ENCODE measurements at places on chromosomes 3 and 15.

- no peak for DNase-seq
Observed at GRCh38 chr15:68208136-68208535, 3.0 kb upstream of the CALML4 start.

DNA sequence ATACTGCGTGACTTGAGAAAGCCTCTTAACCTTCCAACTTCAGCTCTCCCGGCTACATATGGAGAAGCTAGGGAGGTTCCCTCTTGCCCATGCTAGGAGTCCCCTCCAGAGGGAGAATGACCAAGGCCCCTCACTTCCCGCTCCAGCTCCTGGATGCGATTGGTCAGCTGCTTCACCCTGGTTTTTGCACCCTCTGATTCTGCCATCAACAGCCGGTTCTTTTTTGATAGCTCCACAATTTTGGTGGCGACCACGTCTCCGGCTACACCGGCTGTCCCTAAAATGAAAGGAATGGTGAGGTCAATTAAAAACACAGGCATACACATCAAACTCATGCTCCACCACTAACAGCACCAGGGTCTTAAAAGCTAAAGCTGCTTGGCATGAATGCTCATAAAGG is 20.6 kb downstream of the CCDC13 start:
- DNase-seq, result no peak

DNA sequence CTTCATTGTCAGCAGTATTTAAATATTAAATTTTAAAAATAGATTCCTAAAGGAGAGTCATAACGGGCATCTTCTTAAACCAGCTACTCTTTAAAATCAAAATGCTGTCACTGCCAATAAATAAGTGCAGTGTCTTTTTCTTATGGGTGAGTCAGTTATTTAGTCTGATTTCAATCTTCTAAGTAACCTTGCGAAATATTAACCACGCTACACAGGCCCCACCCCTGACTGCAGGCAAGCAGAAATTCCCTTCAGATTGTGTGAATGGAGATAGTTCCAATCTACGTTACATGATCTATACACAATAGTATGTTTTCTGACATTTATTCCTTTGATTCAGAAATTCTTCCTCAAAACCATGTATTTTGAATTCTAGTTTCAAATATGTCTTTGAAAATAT is 141.5 kb downstream of the GADL1 start:
- DNase-seq, result no peak

- no peak for DNase-seq
Observed at GRCh38 chr3:172647080-172647479, 63.8 kb downstream of the NCEH1 start.

DNA sequence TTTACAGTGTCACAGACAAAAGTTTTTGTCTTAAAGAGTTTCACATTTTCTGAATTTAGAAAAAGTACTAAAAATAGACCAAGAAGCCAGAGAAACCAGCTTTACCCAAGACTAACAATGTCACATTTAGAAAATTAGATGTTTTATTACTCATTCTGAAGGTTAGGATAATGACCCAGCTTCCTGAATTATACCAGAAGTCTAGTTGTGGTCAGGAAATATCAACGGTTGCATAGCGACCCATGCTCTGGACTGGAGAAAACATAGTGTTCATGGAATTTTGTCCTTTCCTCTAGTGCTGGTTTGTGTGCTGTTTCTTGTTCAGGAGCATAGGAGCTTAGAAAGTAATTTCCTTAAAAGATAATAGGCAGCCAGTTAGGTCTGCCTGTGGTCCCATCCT is 59.0 kb downstream of the DPPA2 start:
- no peak for DNase-seq

DNA sequence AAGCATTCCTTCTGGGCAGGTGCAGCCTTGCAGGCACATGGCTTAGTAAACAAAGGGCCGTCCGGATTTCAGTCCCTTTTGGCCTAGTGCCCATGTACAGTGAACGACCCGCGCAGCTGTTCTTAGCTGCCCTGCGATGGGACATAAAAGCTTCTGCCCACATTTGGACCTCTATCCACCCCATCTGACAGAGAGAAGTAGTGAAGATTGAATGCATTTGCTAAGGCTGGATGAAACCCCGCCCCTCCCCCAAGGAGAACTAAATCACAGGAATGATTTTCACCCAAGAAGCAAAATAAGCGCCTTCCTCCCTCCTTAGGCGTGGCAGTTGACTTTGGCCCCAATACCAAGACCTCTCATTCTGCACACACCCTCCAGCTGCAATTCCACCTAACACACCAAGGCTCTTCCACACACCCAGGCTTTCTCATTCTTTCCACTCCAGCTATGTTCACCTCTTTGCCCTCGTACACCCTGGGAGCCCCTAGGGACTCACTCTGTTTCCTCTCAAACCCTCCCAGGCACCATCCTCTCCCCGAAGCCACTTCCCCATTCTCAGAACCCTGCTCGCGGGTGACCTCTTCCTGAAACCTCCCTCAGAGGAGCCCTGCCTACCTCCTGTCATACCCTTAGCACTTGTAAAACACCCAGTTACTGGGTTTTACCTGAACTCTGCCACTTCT is 14.1 kb upstream of the HRH1 start:
- peak; percentile 9 for DNase-seq

DNA sequence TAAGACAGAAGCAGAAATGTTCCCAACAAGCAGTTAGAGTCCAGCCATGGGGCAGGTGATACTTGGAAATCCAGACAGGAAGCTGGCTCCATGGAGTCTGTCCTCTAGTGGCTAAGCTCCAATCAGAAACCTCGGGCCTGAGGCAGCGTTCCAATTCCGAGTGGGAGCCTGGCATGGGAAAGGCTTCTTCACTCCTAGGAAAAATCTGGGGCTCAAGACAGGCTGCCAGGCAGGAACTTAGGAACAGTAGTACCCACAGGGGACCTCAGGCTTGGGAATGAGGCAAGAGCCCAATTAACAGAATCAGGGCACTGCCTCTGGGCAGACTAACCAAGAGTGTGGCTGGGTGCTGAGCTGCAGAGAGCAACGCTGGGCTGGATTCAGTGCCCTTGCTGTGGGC is 6.2 kb upstream of the ATP13A4 start:
- DNase-seq, result no peak

DNA sequence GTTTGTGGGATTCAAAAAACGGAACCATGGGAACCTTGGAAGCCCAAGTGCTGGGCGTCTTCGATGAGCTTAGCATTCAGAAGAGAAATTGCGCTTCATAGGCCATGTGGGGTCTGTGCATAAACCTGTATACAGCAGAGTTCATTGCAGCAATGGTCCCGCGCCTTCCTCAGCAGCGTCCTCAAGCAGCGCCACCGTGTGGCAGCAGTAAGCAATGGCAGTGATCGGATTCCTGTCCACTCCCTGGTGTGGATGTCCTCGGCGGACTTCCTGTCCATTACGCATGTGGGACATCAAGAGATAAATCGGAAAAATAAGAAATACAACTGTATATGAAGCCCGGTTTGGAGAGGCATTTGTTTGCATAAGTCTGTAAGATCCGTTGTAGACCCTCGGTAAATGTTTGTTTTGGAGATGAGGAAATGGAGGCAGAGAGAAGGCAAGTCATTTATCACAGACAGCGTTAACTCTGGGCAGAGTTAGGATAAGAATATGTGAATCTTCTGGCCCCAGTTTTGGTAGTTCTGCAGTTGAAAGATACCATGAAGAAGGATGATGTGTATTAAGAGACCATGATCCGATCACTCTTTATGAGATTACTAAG is 57.7 kb downstream of the CNTN4 start:
- no peak for DNase-seq

DNA sequence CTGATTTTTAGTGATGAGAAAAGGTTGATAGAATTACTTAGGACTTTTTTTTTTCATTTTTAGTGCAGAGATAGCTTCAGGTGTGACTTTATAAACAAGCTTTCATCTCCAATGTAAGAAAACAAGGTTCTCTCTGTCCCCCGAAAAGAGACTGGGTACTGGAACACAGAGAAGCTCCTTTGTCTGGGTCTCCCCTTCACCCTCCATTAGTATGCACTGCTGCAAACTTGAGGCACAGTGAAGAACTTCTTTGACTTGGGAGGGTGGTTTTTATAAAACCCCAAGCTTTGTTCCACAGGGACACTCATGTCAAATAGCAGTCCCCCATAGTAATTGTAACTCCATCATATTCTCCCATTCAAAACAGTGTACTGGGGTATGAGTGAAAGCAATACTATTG is 93.5 kb upstream of the SOX2 start:
- DNase-seq, result no peak

DNA sequence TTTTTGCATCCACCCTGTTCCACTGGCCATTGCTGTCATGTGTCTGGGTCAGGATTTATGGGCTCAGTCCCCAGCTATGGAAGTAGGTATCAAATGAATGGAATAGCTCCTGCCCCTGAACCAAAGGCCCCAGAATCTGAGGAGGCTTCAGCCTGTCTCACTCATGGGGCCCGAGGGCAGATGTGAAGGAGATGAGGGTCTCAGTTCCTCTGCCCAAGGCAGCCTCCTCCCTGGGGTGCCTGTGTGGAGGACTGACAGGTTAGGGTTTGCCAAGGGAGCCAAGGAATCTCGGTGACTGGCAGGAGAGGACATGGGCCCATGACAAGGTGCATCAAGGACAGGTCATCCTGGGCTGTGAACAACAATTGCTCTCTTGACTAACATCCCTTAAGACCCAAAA is 70.4 kb downstream of the CPN2 start:
- no peak for DNase-seq

GRCh38 chr15:63374686-63375520 is 6.7 kb downstream of the CA12 start:
- DNase-seq, result peak; percentile 2

DNA sequence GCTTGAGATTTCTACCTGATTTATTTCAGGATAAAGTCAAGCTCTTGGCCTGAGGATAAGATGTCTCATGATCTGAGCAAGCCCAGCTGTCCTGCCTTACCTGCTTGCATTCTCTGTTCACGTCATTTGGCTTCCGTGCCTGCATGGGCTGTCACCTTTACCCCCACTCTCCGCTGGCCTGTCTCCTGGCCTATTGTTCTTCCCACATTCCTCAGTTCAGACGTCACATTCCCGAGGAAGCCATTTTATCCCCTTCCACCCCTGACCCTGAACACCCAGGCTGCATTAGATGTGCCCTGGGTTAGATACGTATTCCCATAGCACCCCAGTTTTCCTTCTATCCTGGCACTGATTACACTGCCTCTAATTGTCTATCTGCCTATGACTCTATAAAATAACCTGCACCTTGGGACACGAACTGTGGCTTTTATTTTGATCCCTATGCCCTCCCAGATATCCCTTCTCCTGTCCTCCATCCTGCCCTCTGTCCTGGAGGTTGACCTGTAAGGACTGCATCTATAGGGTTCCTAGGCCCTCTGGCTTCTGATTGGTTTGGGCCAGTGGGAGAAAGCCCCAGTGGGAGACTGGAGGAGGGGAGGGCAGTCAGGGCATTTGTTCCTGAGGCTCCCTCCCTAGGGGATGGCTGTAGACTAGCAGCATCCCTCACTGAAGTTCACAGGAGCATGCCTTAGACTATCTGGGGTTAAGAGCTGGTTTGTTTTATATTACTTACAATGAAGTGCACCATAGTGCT is 19.2 kb upstream of the UBE2Q2 start:
- no peak for DNase-seq

- no peak for DNase-seq
Observed at GRCh38 chr3:86929046-86929445, 61.9 kb downstream of the VGLL3 start.

- no peak for DNase-seq
Observed at GRCh38 chr15:98812716-98813446, 164.5 kb downstream of the IGF1R start.

DNA sequence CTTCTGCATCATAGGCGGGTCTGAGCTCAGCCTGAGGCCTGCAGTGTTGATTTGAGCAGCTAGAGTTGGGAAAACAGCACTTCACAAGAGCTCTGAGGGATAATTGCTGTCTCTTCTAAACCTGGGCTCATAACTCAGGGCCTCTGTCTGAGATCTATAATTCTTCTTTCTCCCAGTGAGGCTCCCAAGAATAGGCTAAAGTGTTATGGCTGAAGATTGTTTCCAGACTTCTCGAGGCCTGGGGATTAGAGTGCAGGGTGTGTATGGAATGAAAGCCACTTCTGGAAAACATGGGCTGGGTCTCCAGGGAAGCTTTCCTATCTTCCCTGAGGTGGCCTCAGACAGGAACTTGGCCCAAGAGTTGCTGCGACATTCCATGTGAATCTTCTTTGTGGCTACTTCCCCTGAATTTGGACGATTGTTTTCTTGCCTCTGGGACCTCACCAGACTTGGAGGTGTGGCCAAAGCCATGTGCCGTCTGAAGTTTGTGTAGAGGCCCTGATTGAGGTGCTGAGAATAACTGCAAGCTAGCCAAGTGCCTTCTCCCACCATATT is 26.5 kb downstream of the MTMR14 start:
- no peak for DNase-seq

DNA sequence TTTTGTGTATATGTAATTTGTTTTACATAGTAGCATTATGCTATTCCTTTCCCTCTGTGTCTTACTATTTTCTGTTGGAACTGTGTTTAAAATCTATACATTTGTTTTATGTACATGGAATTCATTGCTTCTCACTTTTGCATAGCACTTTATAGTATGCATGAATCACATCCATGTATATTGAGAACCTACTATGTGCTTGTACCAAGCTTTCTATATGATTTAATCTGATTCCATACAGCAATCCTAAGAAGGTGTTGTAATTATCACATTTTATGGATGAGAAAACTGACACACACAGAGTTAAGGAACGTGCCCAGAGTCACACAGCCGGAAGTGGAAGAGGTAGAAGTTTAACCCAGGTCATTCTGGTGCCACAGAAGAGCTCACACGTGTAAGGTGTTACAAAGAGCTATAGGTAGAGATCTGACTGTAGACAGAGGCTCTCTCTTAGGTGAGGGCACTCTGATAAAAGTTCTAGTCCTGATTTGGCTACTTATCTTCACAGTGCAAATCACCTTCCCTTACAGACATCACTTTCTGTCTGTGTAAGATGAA is 3.5 kb upstream of the SMAD3 start:
- no peak for DNase-seq

DNA sequence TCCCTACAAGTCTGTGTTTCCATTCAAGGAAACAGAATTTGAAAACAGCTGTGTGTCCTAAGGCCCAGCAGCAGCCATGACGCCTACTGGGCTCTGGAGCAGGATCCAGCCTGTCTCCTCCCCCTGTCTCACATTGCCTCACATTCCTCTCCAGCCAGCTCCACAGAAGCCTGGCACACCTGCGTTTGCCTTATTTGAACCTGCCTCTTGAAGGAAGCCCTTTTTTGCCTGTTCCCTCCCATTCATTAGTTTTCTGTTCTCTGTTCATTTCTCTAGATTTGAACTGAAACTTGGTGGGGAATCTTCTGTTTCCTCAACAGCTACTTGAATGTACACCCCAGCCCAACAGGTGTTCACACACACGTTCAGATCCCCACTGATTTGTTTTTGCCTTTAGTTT is 890.5 kb downstream of the TUSC7 start:
- DNase-seq, result no peak

DNA sequence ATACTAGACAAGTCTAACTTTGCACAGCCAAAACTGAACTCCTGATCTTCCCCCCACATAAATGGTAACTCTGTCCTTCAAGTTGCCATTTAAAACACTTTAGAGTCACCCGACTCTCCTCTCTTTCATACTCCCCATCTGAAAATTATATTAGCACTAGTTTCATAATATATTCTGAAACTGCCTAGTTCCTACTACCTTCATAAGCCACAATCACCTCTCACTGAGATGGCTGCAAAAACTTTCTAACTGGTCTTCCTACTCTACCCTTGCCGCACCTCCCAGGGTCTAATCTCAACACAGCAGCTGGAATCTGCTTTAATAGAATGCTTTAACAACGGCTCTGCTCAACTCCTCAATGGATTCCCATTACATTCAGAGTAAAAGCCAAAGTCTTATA is 55.0 kb downstream of the GLB1 start:
- DNase-seq, result no peak

GRCh38 chr3:52705688-52706686 is at the start of the genes GLT8D1 and SPCS1:
Gene GLT8D1 (minus strand): TSS chr3:52705791. CDS start chr3:52700460, 5,331 bp downstream.
Gene SPCS1 (plus strand): TSS chr3:52706106. CDS start chr3:52706247, 141 bp downstream.
- DNase-seq, result peak; percentile 78

GRCh38 chr15:68707386-68707785 is 113.3 kb downstream of the ANP32A start:
- DNase-seq, result no peak

All from CD4-positive, alpha-beta T cell treated with Interleukin-15 for 4 hours (primary cell).